ENCODE measurements at places on chromosomes 1 and 21.

- no peak for DNase-seq
These were observed 208.3 kb downstream of the TOMM20 start for GRCh38 chr1:234920136-234920842.

DNA sequence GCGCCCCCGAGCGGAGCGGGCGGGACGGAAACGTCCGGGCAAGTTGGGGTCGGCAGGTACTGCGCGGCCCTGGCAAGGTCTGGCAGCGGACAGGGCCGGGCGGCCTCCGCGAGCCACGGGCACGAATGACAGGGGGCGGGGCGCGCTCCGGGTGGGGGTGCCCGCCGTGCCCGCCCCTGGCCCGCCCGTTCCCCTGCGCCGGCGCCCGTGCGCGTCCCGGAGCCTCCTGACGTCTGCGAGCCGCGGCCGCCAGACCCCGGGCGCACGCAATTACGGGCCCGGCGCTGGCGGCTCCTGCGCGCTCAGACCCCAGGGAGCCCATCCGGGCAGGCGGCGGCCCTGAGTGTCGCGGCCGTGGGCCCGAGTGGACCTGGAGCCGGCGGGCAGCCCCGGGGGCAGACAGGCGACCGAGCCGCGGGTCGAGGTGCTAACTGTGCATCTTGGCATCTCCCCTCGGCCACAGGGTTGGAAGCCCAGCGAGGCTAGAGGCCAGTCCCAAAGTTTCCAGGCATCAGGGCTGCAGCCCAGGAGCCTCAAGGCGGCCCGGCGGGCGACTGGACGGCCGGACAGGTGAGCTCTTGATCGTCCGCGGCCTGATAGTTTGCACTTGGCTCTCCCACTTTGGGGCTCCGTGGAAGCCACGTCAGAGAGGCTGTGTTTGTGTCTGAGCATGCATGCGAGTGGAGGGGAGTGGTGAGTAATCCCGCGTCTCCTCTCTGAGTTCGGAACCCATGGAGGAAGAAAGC is 918 bp downstream of the MIB2 start:
- DNase-seq = no peak

DNA sequence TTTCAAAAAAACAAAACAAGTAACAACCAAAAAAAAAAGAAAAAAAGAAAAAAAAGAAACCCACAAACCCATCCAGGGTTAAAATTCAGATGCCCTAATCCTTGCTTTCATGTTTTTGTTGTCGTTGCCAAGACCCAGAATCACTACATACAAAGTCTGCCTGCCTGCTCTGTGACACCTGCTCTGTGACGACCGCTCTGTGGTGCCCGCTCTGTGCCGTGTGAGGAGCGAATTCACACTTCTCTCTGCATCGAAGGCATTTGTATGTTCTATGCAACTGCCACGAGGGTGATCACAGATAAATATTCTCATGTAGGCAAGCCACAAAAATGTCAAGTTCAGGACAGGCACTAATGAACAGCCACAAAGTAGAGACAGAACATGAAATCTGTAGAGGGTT is 178.6 kb downstream of the SLC45A1 start:
- DNase-seq = no peak

DNA sequence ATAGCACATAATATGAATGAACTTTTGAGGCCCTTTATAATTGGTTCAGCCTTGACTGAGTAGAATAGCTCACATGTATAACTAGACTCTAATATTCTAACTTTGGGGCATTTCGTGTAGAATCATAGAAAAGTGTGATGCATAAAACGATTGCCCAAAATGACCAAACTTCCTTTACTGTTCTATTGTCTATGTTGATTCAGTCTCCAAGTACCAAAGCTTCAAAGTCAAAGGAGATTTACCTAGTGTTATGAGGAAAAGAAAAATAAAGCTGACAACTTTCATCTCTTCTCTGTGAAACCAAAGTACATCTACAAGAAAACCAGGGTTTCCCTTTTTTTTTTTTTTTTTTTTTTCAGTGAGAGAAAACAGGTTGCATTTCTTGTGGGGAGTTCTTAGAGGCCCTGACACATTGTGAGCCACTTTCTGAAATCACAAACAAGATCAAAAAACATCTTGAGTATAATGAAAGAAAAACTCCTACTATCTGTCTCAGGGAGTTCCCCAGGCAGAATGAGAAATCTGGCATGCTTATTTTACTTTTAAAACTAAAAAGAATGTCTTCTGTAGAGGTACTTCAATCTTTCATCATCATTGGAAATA is 183.4 kb downstream of the TNFSF18 start:
- no peak for DNase-seq

DNA sequence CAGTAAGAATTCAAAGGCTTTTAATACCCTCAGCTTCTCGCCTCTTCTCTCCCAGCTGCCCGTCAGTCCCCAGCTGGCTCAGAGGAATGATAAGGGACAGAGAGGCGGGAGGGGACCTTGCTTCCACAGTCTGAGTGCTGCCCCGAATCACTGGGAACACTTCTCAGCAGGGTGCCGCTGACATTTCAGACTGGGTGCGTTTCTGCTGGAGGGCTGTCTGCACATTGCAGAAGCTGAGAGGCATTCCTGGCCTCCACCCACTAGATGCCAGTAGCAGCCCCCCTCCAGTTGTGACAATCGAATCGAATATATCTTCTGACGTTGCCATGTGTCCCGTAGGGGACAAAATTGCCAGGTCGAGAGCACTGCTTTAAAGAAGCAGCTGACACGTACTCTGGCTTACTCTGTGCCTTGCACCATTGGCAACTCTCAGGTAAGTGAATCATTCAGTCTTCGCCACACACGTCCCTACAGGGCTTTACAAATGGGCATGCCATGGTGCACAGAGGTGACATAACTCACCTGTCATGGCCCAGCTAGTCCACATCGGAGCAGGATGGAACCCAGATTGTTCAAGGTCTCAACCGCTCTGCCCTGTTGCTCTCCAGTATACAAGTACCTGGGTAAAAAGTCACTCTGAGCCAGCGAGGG is 23.9 kb downstream of the CTNNBIP1 start:
- DNase-seq = no peak

DNA sequence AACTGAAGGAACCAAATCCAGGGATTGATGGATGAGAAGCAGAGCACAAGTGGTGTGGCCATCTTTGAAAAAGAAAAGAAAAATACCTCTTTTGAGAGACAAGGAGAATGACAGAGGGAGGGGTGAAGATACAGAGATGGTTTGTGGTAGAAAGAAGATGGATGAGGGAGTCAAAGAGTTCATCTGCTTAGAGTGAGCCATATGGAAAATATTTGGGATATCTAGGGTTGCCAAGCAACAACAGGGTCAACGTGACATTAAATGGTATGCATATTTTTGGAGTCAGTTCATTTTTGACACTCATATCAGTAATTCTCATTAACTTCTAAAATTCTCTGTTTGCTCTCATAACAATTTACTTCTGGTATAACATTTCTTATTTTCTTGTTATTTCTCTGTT is 50.7 kb downstream of the MACF1 start:
- DNase-seq = no peak

- no peak for DNase-seq
These were observed 350.4 kb downstream of the AMY1C start for GRCh38 chr1:104100115-104100514.

Measured in NCI-H2081 treated with DMSO at 0.1 percent for 48 hours (cell line).